ENCODE measurements at places on chromosomes 12 and 14.
A peak's percentile ranks its signal among the peaks of the same experiment; 100 is the strongest.

GRCh38 chr14:104174051-104174450, 35.7 kb downstream of the KIF26A start:
- H3K27ac ChIP-seq = no peak overlapping the region
- no peaks in the 10 kb centered on the region for H3K4me1 ChIP-seq
- no peak for DNase-seq
- H3K4me3 ChIP-seq = no peak overlapping the region
- no peaks in the 10 kb centered on the region for H3K36me3 ChIP-seq

- no peak for DNase-seq
- H3K4me1 ChIP-seq = no peaks in the 10 kb centered on the region
- H3K27me3 ChIP-seq = no peaks in the 10 kb centered on the region
- H3K4me3 ChIP-seq = no peak overlapping the region
- no peak overlapping the region for H3K27ac ChIP-seq
Observed at GRCh38 chr14:40340708-40341107, 908.5 kb upstream of the FBXO33 start.

- peak; percentile 97 for DNase-seq
- peak overlapping the region; percentile 52 for H3K4me3 ChIP-seq
- H3K27ac ChIP-seq = no peak overlapping the region
- H3K36me3 ChIP-seq = no peaks in the 10 kb centered on the region
- H3K4me1 ChIP-seq = peaks cover 49% of the 10 kb centered on the region
- peaks cover 17% of the 10 kb centered on the region for H3K27me3 ChIP-seq
Observed at GRCh38 chr14:100645196-100645981, 58.2 kb upstream of the BEGAIN start.

DNA sequence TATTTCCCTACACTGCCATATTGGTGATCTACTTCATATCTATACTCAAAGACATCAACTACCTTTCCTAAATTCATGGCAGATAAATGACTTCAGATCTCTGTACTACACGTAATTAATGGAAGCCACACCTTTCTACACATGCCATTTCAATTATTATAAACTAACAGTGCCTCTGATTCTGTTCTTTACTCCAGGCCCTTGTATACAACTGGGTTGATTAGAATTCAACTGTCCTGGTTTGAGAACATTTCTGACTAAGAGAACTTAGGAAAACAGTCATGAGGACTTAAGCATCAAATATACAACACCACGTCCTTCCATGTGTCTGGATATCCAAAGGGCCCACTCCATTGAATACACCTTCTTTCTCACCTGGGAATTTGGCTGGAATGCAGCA, 1.8 kb downstream of the ACIN1 start:
- no peak overlapping the region for H3K27ac ChIP-seq
- peaks cover 45% of the 10 kb centered on the region for H3K36me3 ChIP-seq
- no peaks in the 10 kb centered on the region for H3K27me3 ChIP-seq
- H3K4me3 ChIP-seq = no peak overlapping the region

DNA sequence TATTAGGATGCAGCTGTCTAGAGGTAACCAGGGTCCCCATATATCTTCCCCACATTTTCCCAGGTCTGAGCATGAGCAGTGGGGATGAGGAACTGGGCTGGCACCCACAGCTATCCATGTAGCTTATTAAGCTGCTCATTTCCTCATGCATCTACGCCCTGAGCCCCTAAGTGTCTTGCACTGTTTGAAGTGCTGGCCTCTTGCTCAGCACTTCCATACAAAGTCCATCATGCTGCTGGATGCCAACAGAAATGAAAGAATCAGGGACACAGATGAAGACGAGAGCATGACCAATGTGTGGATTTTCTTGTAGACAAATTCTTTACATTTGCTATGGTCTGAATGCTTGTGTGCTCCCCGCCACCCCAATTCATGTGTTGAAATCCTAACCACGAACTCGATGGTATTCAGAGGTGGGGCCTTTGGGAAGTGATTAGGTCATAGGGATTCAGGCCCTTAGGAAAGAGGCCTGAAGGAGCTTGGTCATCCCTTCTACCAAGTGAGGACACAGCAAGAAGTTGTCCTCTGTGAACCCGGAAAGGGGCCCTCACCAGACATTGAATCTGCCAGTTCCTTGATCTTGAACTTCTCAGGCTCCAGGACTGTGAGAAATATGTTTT, 54.5 kb downstream of the C12orf75 start:
- no peaks in the 10 kb centered on the region for H3K27me3 ChIP-seq
- no peaks in the 10 kb centered on the region for H3K36me3 ChIP-seq
- no peak for DNase-seq
- H3K4me3 ChIP-seq = no peak overlapping the region
- H3K4me1 ChIP-seq = no peaks in the 10 kb centered on the region

Data from activated CD4-positive, alpha-beta T cell treated with anti-CD3 and anti-CD28 coated beads, Interleukin-2, amount 10 ng/mL, durations not matched to agents 24 days and 14 days (primary cell).